ENCODE measurements at places on chromosomes 3 and 15.

- DNase-seq: no peak
Measured at GRCh38 chr3:57586778-57587177, 10.4 kb downstream of the ARF4 start.

DNA sequence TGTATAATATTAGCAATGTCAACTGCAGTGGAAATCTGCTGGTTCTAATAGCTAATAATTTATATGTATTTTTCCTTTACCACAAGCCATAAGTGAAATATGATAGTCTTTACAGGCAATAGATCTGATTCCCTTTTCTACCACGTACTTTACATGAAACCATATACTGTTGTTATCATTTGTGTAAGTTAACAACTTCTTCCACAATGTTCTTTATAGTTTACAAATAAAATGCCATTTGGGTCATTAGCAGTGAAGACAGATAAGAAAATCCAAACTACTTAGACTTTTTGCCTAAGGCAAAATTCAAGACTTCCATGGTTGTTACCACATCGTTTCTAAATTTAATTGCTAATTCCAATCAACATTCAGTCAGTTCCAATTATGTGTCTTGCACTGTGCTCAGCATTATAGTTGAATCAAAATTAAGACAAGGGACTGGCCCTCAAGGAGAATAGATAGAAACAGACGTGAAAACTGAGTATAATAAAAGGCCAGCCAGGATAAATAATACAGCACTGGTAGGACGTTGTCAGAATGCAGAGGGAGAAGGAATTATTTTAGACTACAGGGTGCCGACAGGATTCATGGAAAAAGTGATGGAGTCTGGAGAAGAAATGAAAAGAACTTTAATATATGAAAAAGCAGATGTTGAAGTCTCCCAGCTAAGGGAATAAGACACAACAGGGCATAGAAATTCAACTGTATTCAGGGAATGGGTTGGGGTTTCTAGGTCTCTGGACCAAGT is 249.8 kb downstream of the ALCAM start:
- no peak for DNase-seq

DNA sequence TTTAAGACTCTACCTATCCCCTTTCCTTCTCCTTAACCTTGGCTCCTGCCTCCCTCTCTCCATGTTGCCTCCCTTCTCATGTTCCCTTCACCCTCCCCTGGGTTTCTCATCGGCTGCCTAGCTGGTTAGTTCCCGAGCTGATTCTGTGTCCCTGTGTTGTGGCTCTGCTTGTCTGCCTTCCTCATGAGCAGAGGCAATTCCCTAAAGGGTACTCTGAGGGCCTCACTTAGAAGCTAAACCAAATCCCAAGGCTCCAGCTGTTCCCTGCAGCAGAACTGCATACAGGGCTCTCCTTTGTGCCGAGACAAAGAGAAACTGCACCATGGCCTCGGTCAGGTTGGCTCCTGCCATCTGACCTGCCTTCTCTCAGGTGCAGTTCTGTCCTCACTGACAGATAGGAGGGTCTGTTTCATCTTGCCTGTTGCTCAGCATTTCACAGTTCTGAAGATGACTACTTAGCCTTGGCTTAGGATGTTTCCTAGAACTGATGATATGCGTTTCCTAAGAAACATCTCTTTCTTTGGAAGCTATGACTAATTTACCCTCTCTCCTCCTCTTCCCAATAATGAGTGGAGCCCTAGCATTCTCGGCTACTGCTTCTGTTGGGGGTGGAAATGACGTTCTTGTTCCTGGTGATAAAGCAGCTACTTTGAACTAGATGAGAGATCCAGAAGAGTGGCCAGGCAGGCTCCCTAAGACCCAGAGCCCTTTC is 27.1 kb downstream of the DUOX1 start:
- DNase-seq: no peak

DNA sequence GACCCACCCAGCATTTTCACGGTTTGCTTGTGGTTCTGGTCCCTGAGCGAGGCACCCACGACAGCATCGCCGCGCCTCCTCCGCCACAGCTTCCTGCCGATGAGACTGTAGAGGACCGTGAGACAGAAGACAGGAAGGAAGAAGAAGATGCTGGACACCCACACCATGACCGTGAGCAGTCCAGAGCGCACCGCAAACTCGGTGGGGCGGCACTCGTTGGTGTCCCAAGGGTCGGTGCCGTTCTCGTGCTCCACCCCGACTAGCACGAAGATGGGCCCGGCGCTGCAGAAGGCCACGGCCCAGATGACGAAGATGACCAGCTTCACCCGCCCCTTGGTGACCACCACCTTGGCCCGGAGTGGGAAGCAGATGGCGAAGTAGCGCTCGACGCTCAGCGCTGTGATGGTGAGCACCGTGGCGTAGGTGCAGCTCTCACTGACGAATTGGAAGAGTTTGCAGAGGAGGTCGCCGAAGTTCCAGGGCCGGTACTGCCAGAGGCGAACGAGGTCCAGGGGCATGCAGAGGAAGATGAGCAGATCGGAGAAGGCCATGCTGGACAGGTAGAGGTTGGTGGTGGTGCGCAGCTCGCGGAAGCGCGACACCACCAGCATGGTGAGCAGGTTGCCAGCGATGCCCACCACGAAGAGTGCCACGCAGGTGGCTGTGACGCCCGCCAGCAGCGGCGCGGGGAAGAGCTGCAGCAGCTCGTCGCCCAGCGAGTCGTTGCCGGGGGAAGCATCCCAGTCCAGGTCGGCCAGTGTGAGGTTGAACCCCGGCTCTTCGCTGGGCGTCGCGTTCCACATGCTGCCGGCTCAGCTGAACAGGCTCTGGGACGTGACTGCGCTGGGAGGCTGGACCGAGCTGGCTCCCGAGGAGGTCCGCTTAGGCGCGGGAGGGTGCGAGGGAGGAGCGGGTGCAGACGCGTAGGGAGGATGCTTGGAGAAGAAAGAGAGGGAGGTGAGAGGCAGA is at the start of gene GHSR:
TSS of gene GHSR (minus strand) at position 846 of the 969 bp plus-strand sequence. CDS start at position 803, 43 bp downstream.
- DNase-seq: no peak

- no peak for DNase-seq
Measured at GRCh38 chr3:147119989-147120388, 286.4 kb downstream of the ZIC4 start.

DNA sequence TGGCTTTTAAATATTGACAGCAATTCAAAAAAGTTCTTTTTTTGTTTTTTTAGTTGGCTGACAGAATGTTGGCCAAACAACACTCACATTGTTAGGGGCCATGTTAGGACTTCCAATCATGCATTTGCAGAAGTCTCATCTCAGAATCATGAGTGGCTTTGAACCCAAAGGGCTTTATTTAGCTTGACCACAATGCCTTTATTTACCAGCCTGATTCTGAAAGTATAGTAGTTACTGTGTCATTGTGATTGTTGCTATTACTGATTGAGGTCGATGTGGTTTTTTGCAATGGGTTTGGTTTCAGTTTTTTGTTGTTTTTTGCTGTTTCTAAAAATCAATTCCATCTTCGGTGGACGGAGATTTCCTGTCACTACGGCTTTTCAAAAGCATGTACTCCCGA is 7.2 kb downstream of the GLDN start:
- DNase-seq: no peak

GRCh38 chr15:90362936-90363212 is 10.8 kb downstream of the ZNF774 start:
- DNase-seq: no peak

GRCh38 chr3:46947546-46947901 is 29.0 kb downstream of the CCDC12 start:
- no peak for DNase-seq

GRCh38 chr15:95278532-95279245 is 1047.3 kb downstream of the MCTP2 start:
- DNase-seq: no peak

GRCh38 chr3:17579289-17580031 is 163.0 kb downstream of the TBC1D5 start:
- no peak for DNase-seq

GRCh38 chr15:41900526-41901380 is 6.9 kb upstream of the SPTBN5 start:
- DNase-seq: no peak

- no peak for DNase-seq
Measured at GRCh38 chr3:5190147-5190791, 2.8 kb downstream of the EDEM1 start.

- no peak for DNase-seq
Measured at GRCh38 chr3:124522082-124522625, 208.1 kb upstream of the UMPS start.

- DNase-seq: no peak
Measured at GRCh38 chr3:113018536-113019181, 27.9 kb downstream of the GTPBP8 start.

DNA sequence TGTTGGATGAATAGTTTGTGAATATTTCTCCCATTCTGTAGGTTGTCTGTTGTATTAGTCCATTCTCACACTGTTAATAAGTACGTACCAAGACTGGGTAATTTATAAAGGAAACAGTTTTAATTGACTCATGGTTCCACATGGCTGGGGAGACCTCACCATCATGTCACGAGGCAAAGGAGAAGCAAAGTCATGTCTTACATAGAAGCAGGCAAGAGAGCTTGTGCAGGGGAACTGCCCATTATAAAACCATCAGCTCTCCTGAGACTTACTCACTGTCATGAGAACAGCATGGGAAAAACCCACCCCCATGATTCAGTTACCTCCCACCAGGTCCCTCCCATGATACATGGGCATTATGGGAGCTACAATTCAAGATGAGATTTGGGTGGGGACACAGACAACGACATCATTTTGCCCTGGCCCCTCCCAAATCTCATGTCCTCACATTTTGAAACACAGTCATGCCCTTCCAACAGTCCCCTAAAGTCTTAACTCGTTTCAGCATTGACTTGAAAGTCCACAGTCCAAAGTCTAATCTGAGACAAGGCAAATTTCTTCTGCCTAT is 133.2 kb downstream of the LMLN start:
- DNase-seq: no peak

GRCh38 chr3:138573138-138573537 is 20.9 kb downstream of the CEP70 start:
- no peak for DNase-seq

GRCh38 chr15:95326431-95327182 is 1003.9 kb upstream of the NR2F2 start:
- no peak for DNase-seq

DNA sequence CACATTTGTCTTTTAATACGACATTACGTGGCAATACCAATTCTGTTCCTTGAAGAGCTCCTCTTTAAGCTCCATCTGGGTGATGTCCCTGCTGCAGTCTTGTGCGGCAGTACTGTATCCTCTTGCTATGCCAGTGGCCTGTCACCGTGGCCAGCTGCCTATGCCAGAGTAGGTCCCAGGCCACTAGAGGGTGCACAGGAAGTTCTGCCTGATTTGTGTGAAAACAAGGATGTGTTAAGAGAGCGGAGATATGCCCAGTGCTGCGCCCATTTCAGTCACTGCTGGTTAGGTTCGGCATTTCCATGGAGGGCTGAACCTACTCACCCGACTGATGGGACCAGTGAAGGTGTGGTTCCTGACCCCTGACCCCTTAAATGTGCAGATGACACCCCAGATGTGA is 25.2 kb downstream of the NIPA1 start:
- DNase-seq: no peak

- DNase-seq: no peak
Measured at GRCh38 chr3:140760324-140761075, 82.6 kb downstream of the TRIM42 start.

GRCh38 chr15:88814393-88814792 is 11.2 kb downstream of the ACAN start:
- DNase-seq: no peak

DNA sequence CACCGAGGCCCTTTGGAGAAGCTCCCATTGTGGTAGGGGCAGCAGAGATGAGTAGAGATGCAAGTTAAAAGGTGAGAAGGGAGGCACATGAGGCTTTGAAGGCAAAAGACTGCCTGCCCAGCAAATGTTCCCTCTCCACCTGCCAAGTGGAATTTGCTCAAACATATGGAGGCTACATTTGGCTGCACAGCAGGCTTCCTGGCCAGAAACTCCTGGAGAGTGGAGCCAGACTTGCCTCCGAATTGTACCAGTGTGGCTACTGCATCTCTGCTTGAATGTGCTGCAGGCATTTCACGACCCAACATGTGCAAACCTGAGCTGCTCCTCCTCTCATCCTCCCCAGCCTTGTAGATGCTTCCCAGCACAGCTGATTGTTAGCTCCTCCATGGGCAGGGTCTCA is 229.2 kb downstream of the ZNF621 start:
- DNase-seq: no peak

DNA sequence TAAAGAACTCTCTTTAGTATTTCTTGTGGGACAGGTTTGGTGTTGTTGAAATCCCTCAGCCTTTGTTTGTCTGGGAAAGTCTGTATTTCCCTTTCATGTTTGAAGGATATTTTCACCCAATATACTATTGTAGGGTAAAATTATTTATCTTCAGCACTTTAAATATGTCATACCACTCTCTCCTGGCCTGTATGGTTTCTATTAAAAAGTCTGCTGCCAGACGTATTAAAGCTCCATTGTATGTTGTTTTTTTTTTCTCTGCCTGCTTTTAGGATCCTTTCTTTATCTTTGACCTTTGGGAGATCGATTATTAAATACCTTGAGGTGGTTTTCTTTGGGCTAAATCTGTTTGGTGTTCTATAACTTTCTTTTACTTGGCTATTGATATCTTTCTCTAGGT is 119.0 kb upstream of the TBC1D5 start:
- no peak for DNase-seq

DNA sequence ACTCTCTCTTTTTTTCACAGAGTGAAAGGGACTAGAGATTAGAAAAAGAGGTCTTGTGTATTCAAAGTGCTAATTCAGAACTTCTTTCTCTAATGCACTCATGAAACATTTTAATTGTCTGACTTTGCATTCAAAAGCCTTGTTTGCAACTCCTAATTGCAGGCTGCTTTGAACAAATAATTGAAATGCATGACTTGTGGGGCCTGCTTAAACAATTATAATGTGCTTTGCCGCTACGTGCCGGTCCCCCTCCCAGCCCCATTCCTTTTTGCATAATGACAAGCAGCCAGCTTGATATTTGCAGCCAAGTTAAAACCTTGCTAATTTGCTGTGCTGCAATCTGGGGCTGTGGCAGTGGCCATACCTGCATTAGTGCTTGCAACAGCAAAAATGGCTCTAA is 114.5 kb downstream of the FOXB1 start:
- no peak for DNase-seq

GRCh38 chr3:188476935-188477334 is 323.0 kb downstream of the LPP start:
- no peak for DNase-seq

DNA sequence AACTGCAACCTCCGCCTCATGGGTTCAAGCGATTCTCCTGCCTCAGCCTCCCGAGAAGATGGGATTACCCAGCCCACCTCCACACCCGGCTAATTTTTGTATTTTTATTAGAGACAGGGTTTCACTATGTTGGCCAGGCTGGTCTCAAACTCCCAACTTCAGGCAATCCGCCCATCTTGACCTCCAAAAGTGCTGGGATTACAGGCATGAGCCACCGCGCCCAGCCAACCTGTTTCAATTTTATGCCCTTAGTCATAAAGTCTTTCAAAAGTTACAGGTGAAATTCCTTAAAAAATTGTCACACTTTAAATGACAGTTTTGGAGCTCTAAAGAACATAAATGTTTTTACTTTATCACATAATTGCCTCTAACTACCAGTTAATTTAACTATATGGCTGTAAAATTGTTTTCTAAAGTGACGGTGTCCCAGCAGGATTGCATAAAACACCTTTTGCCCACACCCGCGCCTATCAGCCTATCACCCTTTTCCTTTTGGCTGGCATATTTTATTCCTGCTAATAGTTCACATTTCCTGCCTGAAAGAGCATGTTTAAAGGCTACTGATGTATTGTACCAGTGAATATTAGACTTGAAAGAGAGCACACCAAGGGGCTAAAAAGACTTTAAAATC is 164.2 kb upstream of the SEMA6D start:
- no peak for DNase-seq
